Caco-2 (cell line): ENCODE measurements at places on chromosomes 12 and 14.

GRCh38 chr12:93199831-93200236 is 177.9 kb upstream of the NUDT4 start:
- DNase-seq: no peak

- DNase-seq: no peak
Observed at GRCh38 chr12:8519171-8519570, 5.9 kb downstream of the CLEC4D start.

- no peak for DNase-seq
Observed at GRCh38 chr12:52243259-52243855, 10.3 kb downstream of the KRT7 start.

DNA sequence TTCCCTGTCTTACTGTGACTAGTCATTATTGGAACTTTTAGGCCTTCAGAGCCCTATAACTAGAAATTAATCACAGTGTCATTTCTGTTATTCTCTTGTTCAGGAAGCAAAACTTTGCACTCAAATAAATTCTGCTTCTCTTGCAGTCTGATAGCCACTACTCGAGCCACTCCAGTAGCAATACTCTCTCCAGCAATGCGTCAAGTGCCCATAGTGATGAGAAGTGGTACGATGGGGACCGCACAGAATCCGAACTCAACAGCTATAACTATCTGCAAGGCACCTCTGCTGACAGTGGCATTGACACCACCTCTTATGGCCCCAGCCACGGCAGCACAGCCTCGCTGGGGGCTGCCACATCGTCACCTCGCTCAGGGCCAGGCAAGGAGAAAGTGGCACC is 223.2 kb upstream of the RGS6 start:
- no peak for DNase-seq

GRCh38 chr12:8508910-8509841 is 4.1 kb upstream of the CLEC4D start:
- DNase-seq: no peak

DNA sequence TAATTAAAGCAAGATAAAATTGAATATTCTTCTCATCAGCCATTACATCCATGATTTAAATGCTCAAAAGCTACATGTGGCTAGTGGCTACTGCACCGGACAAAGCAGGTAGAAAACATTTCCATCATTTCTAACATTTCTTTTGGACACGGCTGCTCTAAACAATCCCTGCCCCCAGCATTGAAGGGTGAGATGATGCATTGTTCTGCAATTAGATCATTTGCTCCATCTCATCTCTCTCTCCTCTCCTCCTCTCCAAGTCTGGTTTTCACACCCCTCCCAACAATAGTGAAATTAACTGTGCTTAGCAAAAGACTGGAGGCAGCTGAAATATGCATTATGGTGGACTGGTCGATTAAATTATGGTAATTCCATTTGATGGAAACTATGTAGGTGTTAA is 288.5 kb downstream of the KSR2 start:
- DNase-seq: no peak
